ENCODE measurements at places on chromosomes 13 and 19.

DNA sequence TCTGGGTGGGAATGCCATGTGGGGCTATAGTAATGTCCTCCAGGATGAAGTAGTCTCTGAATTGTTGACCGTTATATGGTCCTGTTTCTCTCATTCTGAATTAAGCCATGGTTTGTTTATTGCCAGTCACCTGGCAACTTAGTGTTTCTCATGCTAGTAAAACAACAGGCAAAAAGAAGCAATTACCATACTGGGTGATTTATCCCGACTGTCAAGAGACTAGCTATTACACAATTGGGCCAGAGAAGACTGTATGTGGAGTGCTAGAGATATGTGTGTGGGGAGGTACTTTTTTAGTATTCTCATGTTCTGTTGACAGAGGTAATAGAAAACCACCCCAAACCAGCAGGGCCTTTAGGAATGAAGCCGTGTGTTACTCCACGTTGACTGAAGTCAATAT is 258.2 kb downstream of the TDRD3 start:
- no peak for DNase-seq

- no peak for DNase-seq
These were observed 100.4 kb downstream of the DCLK1 start for GRCh38 chr13:36030670-36031331.

DNA sequence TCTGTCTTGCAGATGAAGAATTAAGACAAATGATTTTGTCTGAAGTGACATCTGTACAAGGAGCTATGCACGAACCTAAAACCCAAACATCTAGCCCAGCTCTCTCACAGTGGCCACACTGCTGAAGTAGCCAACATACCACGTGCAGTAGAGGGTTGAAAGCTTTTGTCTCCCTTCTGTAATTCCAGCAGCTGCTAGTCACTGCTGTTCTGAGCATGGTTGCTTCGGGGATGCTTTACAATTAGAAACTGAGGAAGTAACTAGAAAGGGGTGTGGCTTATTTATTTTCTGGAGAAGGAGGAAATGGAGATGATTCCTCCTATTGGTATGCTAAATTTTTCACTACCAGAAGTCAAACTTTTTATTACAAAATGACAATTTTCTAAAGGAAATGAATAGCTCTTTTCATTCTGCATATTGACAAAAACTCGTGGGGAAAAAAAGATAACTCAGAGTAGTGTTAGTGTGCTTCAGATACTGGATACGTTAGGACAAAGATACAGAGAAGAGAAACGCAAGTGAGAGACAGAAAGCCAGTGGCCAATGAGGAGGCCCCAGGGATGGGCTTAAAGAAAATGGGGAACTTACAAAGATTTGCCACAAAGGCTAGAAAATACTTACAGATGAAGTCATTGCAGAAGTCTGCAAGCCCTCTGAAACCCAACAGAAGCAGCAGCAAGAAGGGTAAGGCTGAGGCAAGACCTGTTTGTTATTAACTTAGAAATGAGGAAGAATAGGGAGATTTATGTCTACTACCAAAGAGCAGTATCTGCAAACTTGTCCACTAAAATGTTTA is 192.7 kb upstream of the MIR17HG start:
- no peak for DNase-seq

GRCh38 chr19:55075371-55075998 is at the start of gene EPS8L1:
Gene EPS8L1 (plus strand): TSS chr19:55075869. CDS start chr19:55076445, 576 bp downstream.
- DNase-seq = no peak

GRCh38 chr13:101751488-101751887 is 299.0 kb downstream of the ITGBL1 start:
- DNase-seq = no peak

GRCh38 chr13:39313721-39314120 is 275.5 kb downstream of the NHLRC3 start:
- DNase-seq = no peak

- DNase-seq = no peak
These were observed 1077.7 kb upstream of the SLC10A2 start for GRCh38 chr13:104143760-104144416.

DNA sequence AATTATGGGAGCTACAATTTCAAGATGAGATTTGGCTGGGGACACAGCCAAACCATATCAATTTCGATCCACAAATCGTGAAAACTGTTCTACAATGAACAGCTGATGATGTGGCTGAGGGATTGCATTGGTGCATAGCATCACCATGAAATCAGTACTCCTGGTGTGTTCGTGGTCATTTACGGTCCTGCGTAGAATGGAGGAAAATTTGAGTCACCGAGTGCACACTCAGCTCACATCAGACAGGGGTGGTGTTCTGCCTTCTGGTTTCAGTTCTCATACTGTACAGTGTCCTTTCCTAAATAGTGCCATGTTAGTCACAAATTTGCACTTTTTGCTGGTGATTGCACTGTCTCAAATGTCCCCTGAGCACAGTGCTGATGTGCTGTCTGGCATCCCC is 39.2 kb downstream of the MYH14 start:
- no peak for DNase-seq

GRCh38 chr13:32443111-32443510 is 15.2 kb upstream of the N4BP2L1 start:
- peak; percentile 29 for DNase-seq

DNA sequence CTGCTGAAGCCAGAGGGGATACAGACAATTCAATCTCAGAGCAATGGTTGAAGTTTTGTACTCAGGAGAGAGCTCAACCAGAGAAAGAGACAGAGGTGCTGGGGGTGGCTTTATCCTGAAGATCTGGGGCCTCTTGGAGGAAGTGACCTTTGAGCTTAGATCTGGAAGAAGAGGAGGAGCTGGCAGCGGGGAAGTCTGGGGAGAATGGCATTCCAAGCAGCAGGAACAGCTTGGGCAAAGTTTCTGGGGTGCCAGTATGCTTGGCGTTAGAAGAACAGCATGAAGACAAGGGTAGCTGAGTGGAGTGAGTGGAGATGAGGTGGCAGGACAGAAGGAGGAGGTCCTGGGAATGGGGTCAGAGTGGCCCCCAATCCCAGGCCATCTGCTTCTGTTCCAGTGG is 11.3 kb downstream of the MAST3 start:
- no peak for DNase-seq

- no peak for DNase-seq
These were observed 1310.1 kb upstream of the PCDH9 start for GRCh38 chr13:68540244-68540643.

DNA sequence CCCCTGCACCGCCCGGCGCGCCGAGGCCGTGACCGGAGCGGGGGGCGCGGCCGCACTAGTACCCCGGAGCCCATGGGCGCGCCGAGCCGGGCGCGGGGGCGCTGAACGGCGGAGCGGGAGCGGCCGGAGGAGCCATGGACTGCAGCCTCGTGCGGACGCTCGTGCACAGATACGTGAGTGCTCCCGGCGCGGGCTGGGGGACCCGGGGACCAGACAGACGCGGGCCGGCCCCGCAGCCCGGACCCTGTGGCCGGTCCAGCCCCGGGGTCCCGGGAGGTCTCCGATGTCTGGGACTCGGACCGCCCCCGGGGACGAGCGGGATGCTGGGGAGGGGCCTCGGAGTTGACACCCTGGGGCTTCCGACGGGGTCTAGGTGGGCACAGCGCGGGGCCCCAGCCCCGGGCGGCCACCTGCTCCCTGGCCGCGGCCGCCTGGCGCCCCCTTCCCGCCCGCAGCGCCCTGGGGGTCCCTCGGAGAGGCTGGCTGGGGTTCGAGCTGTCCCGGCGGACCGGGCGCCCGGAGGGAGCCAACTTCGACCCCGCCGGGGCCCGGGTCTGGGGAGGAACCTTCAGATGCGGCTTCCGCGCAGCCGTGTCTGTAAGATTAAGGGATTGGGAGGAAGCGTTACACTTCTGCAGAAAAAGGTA is 568 bp downstream of the ATP11A start:
- DNase-seq = peak; percentile 73

DNA sequence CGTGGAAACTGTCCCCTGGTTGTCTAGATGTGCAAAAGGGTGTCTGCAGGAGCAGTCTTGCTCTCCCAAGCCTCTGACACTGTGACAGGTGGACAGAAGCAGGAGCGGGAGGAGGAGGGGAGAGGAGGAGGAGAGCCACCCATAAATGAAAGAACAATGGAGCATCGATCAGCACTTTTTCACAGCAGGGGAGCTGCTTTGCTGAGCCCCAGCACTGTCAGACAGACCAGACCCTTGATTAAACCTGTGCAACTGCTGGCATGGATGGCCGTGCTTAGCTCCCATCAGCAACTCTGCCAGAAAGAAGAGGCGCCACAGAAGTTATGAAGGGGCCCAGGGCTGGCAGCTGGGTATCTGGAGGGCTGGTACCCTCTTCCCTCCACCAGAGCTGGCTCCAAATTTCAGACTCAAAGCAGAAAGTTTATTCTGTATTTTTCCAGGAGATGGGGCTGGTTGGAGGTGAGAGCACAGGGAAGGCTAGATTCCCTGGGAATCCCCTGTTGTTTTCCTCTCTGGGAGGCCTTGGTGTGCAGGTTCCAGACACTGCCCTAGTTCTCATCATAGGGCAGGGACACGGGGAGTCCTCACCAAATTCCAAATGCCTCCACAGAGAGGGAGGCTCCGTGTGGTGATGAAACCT is 1192.2 kb downstream of the UQCRFS1 start:
- DNase-seq = peak; percentile 87

DNA sequence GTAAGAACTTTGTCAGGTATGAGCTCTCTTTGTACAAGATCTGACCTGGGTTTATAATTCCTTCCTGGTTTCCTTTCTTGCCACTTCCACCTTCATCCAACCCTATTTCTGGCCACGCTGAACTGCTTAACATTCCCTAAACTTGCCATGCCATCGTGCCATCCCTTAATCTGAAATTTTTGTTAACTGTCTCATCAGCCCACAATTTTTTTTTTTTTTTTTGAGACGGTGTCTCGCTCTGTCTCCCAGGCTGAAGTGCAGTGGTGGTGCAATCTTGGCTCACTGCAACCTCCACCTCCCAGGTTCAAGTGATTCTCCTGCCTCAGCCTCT is 144.6 kb downstream of the GGACT start:
- no peak for DNase-seq

DNA sequence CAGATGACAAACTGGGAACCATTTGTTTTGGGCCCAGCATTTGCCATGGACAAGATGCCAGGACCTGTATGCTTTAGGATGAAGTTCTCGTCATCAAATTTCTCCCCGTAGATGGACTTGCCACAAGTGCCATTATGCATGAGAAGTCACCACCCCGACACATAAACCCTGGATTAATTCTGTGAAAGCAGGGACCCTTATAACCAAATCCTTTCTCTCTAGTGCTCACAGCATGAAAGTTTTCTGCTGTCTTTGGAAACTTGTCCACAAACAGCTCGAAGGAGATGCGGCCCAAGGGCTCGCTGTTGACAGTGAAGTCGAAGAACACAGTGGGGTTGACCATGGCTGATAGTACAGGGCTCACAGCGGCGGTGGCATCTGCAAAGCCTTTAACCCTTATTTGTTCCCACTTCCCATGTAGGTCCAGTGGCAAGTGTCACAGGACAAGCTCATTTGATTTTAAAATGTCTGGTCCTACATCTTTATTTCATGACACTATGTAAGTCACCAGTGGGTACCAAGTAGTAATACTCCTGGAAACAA is 75.2 kb upstream of the MIR17HG start:
- no peak for DNase-seq

- no peak for DNase-seq
These were observed 397.7 kb downstream of the GPC6 start for GRCh38 chr13:93624311-93624777.

- no peak for DNase-seq
These were observed 40.1 kb downstream of the IFT88 start for GRCh38 chr13:20607015-20607414.

GRCh38 chr19:35135389-35135909 is 590 bp upstream of the LGI4 start:
- peak; percentile 92 for DNase-seq

DNA sequence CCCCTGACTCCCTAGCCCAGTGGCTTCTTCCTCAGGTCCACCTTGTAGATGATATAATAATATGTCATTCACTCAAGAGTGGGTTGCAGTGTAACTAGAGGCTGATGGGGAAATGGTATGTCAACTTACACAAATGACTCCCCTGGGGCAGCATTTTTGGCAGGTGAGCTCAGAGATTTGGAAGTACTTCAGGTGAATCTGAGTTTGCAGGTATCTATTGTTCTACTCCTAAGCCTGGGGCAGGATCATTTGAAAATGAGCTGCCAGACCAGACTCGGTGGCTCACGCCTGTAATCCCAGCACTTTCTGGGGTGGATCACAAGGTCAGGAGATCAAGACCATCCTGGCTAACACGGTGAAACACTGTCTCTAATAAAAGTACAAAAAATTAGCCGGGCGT is 11.6 kb upstream of the CNMD start:
- no peak for DNase-seq

- DNase-seq = no peak
These were observed 43.5 kb upstream of the NPAS1 start for GRCh38 chr19:46975925-46976782.

- no peak for DNase-seq
These were observed 165.9 kb downstream of the NDFIP2 start for GRCh38 chr13:79646880-79647279.

DNA sequence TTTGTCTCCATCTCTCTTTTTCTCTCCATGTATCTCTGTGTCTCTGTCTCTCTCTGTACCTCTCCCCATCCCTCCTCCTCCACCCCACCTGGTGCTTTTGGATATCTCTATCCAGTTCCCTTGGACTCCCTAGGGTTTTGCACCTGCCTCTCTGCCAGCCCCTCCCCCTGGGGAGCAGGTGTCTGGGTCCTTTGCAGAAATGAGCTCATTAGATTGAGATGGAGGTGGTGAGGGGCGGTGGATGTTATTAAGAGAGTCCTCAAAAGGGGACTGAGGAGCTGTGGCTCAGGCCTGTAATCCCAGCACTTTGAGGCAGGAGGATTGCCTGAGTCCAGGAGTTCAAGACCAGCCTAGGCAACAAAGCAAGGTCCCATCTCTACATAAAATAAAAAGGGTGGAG is 2.1 kb downstream of the KCNN4 start:
- no peak for DNase-seq

GRCh38 chr13:79780240-79780639 is 299.3 kb downstream of the NDFIP2 start:
- DNase-seq = no peak

- no peak for DNase-seq
These were observed 77.3 kb downstream of the DHRS12 start for GRCh38 chr13:51726446-51727193.

DNA sequence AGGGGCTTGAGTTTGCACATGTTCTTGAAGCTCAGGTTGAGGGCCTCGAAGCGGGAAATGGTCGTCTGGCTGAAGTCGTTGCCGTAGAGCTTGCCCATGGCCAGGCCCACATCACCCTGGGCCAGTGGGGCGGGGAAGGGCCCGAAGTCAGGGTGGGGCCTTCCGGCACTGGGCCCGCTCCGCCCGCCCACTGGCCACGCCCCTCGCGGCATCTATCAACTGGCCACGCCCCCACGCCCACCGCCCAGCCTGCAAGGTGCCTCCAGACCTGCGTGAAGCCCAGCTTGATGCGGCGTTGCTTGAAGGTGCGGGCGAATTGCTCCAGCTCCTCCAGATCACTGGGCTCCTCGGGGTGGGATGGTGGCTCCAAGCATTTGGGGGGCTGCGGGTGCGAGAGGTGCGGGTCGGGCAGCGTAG is 19.9 kb downstream of the ZNF574 start:
- DNase-seq = no peak

DNA sequence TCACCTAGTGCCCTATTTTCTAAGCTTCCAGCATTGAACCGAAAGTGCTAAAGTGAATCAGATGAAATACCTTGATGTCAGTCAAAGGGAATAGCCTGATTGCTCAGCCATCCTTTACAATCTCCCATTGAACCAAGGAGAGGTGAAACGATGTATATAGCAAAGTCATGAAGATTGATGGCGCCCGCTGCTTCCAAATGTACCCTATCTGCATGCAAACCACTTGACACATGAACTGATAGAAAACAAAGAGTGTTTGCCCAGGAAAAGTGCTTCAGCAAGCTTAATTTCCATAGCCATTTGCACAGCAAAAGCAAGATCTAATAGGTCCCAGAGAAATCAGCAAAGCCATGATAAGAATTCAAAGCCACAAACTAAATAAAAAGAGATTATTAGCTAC is 624.9 kb upstream of the PCDH9 start:
- no peak for DNase-seq
